ENCODE measurements at places on chromosomes 4 and X.

DNA sequence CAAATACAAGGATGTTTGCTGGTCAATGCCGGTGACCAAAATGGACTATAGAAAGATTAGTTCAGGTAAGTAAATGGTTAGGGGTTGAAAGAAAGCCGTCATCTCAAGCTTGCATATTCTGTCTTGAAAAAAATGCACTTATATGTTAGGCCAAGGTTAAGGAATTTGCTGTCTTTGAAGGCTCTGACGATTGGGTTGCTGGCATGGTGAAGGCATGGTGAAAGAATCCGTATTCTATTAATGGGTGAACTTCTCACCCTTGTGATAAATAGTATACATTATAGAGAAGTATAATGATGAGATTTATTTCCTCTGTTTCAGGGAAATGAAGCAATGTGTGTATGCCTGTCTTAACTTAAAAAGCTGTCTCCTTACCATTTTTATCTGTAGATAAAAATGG is 132.6 kb downstream of the ADGRL3 start:
- DNase-seq: no peak

GRCh38 chrX:133586443-133586842 is 171.2 kb upstream of the GPC4 start:
- peak; percentile 52 for DNase-seq

GRCh38 chr4:10117359-10118047 is 904 bp upstream of the WDR1 start:
- peak; percentile 22 for DNase-seq

GRCh38 chr4:3263876-3264193 is 14.9 kb downstream of the MSANTD1 start:
- DNase-seq: no peak

DNA sequence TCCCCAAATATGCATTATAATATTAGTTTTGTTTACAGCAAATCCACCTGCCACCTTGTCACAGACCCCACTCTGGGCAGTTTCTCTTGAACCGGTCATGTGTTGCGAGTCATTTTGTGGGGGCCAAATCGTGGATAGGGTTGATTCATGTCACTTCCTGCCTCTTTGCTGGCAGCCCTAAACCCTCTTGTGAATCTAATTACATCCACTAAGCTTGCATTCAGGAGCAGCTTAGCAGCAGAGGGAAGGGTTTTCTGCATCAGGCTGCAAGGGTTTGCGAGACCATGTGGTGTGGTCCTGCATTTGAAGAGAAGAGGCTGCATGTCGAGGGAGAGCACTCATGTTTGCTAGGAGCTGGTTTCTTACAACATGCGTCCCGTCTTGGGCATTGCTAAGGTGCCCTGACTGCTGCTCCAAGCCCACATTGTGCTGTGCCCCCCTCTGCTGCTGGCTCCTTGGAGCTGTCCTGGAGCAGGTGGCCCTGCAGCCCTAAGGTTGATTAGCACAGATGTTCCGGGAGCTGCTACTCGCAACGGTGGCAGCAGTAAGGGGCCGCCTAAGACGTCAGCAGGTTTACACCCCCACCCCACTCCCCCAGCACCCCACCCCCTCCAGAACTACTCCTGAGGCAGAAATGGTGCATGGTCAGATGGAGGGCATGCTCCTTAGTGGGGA is 88.9 kb upstream of the CLDN34 start:
- no peak for DNase-seq

GRCh38 chrX:81195712-81196111 is 6.0 kb downstream of the HMGN5 start:
- peak; percentile 42 for DNase-seq

- no peak for DNase-seq
Measured at GRCh38 chr4:3114377-3114776, 39.9 kb downstream of the HTT start.

DNA sequence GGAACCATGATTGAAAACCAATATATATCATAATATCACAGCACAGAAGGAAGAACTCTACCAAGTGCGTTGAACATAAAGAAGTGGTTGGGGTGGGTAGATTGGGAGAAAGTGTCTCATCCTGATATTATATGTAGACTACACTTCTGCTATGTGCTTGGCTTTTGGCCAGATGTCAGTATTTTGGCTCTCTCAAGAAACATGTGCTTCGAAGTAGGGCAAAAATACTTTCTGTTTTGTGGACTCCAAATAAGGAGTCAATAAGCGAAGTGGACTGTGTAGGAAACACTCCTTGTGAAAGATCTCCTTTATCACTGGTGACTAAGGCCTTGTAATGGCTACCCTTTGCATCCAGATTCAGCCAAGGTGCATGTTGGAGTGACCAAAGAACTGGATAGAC is 7.8 kb upstream of the HPSE start:
- DNase-seq: no peak

- DNase-seq: no peak
Measured at GRCh38 chr4:86521373-86521969, 72.6 kb upstream of the PTPN13 start.

GRCh38 chr4:120009731-120010130 is 56.9 kb downstream of the MAD2L1 start:
- no peak for DNase-seq

DNA sequence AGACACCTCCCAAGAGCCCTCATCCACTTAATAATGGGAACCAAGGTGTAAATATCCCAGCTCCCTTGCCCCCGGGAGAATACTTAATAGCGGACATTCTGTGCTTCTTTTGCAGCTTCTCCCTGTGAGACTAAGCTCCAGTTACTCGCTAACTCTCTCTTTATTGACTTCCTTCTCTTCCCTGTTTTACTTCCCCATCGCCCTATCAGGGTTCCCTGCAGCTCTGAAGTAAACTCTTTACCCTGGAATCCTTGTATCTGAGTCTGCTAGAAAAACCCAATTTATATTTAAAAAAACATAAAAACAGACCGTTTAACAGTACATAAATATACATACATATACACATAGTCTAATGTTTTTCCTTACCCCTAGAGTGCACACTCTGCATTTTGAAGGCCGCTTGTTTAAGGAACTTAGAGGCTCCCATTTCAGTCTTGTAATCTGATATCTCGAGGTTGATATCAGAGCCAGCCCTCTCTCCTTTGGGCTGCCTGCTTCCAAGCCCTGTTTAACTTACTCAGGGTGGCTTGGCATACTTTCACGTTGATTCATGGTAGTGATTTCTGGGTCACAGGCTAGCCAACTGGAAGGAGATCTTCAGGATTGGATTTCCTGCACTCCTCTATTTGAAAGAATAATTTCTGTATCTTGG is 177.4 kb upstream of the SCML1 start:
- peak; percentile 77 for DNase-seq

DNA sequence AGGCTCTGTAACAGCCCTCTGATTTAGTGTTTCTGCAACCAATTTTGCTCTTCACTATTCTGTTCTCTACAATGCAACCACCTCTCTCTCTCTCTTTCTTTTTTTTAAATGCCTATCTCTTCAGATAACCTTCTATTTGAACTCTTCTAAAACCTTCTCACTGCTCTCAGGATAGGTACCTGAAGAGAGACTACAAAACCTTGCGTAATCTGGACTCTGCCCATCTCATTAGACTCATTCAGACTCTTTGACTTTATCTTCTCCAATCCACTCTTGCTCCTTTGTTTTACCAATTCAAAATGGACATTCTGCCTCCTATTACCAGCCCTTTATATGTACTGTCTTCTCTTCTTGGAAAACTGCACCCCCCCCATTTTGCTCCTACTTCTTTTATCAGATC is 291.6 kb downstream of the CAMK2D start:
- no peak for DNase-seq

DNA sequence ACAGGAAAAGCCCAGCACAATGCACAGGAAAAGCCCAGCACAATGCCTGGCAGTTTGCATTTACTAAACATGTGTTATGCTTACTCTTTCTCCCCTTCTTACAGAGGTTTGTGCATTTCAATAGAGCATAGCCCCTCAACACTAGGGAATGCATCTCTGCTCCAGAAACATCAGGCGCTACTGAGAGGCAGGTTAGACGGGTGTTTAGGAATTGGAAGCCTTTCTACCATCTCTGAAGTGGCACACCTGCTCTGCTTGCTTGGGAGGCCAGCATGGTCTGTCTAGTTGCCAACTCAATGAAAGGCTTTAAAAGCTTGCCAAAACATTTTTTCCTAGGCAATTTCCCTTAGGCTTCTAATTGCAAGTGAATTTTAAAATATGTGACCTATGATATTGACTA is 55.7 kb downstream of the GRID2 start:
- no peak for DNase-seq

DNA sequence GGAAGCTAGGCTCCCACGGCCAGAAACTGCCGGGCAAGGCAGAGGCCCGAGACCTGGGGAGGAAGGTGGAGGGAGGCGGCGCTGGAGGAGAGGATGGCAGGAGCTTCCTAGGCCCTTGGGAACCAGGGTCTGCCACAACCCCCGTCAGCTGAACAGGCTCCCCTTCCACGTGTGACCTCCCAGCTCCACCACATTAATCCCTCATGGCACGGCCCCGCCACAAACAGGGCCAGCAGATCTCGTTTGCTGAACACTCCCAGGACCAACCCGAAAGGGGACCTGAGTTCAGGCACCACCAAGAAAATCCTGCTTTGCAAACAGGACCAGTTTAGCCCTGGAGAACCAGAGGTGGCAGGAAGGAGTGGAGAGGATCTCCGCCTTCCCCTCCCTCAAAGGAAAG is 62.7 kb downstream of the FHDC1 start:
- no peak for DNase-seq

DNA sequence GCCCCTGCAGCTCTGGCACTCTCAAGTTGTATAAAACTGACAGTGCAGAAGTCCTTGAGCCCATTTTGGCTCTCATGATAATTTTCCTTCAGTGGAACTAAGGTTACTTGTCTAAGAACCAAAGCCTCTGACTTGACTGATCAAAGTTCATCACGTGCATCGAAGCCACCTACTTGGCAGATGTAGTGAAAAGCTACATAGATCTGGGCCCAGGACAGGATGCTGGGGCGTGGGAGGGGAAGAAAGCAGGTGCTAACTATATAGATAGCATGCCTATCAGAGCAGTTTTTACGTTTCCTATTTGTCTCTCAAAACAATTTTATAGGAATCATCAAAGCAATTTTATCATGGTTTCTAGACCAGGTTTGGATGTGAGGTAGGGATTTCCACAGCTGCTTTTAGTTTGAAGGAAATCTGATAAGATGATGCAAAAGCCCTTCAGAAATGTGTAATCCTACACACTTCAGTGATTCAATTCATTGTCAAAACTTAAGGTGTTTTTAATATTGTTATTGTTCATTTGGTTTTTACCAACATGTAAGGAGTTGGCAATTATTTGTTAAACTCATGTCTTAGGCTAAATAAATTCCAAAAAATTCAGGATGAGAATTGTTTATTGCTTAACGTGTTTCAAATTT is 1.2 kb upstream of the CD40LG start:
- DNase-seq: no peak

- DNase-seq: no peak
Measured at GRCh38 chrX:105328773-105329172, 108.3 kb upstream of the TEX13A start.

DNA sequence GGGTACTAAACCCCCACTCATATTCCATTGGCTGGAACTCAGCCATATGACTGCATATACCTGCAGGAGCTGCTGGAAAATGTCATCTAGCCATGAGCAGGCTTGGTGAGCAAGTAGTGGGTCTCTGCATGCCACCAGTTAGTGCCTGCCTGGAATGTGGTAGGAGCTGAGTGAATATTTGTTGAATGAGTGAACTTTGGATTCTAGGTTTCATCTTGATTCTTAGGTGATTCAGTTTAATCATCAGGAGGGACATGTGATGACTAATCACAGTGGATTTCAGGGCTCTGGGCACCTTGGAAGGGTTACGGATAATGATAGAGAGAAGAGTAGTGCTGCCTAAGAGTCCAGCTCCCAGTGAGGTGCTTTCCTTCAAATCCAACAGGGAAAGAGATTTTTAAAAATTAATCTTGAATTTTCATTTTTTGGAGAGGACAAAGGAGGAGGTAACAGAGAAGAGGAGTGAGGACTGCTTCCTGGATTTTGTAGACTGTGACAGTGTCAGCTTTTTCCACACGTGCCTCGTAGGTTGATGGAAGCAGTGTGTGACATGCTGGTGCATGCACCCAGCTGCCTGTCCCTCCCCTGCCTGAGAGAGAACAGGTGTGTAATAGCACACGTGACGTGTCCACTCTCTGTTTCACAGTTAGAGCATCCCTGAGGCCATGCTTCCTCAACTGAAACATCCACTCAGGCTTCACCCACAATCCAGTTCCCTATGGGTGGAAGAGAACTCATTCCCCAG is 30.4 kb downstream of the NHS start:
- DNase-seq: peak; percentile 83

DNA sequence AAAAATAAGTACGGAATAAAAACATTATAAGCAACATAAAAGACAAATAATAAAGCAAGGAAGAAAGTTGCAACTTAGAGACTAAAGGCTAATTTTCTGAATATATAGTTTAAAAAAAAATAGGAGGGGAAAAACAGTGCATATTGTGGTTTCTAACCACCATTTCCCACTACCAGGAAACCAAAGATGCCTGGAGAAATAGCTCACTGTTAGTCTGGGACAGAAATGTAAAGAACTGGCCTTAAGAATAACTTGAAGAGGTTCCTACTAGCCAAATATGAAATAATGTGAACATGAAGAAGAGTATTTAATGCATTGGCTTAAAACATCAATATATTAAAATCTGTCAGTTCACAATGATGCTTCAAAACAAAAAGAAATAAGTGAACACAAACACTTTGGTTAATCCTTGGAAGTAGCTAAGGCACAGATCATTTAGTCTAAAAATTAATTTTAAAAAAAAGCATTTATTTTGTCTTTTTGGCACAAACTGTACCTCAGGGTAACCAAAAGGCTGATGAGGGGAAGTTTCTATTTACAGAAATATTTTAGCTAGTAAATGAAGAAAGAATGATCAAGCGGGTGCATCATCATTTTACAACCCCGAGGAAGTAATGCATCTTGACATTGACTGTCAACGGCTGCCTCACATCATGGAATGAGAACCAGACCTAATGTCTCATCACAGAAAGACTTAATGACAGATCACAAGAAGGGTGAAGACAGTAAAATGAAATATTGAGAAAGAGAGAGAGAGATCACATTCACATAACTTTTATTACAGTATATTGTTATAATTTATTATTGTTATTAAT is 297.2 kb upstream of the LDB2 start:
- no peak for DNase-seq

DNA sequence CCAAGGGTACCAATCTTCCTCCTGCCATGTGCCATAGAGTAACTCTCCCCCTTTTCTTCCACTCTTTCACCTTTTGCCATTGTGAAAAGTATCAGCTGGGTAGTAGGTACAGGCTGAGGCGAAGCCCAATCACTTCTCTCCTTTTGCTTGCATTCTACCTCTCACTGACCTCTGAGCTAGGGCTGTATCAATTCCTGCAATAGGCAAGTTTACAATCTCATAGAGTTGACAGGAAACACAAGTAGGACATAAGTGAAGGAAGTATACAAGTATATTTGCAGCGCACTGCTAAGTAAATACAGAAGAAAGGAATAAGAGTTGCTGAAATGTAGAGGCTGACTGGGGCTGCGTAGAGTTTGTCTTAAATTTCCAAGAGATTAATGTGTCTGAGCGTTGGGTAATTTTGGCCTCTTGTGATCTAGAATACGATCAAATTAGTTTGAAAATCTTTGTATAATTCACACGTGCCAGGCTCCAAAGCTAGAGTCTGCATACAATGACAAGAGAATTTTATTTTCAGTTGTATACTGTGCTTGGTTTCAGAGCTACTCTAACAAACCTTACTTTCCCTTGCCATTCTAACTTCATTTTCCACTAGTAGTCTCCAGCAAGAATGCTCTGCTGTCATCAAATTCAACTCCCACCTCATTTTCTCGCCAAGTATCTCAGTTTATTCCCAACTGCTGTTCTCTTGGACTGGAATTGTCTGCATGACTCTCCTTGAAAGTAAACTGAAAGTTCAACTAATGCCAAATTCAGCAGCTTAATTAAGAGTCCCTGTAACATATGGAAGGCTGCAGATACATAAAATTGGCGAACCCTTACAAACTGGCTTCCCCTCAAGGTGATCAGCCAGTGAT is 90.3 kb downstream of the ATP11C start:
- DNase-seq: no peak

Data from ACHN (cell line).